Activated T-helper 17 cell treated with anti-CD3 and anti-CD28 coated beads, Interleukin-2, amount 50 U/mL, for 72 hours (primary cell): ENCODE measurements at places on chromosomes 6 and 20. TPM values are rescaled to one million over a fixed set of nuclear protein-coding genes. Genes with fewer than 3 reads are reported as not detected.

Gene AIF1
- total RNA-seq = 9.1 TPM

Gene FKBP5
- total RNA-seq = 39.9 TPM

Gene DOK5
- total RNA-seq = 0.32 TPM

Gene C6orf58
- total RNA-seq = not detected

Gene SLPI
- total RNA-seq = not detected
